CD4-positive, alpha-beta T cell treated with Interleukin-17A for 1 hour (primary cell): ENCODE measurements at places on chromosomes 3 and 15.

DNA sequence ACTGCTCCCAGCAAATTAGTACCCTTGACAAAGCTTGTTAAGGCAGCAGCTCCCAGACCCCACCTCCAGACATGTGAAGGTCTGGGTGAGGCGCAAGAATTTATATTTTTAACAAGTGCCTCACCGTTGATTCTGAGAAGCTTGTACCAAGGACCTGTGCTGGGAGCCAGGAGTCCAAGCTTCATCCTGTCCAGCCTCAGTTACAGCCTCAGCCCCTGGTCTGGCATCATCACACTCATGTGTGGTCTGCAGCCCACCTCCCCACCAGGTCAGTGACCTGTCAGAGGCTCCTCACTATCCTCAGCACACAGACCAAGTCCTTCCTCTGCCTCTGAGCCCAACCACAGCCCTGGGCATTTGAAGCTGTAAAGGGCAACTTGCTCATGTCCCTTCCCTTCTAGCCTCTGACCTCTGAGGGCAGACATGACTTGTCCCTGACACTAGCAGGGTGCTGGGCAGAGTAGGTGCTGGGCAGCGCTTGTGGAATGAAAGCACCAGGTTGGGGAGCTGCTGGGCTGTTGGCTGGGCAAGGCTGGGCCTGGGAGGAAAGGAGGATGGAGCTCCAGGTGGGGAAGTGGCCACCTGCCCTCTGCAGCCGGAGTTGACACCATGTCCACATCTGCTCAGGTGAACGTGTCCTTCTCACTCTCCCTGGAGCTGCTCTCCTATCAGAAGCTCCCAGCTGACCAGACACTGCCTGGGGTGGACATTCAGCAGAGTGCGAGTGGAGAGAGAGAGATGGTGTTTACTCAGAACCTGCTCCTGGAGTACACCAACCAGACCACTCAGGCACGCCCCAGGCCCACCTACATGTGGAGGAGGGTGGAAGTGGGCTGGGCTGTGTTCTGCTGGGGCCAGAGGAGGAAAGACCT, 16.9 kb downstream of the ACAA1 start:
- no peak for DNase-seq

- DNase-seq = no peak
Observed at GRCh38 chr15:24957691-24958090, 2.9 kb downstream of the SNRPN start.

DNA sequence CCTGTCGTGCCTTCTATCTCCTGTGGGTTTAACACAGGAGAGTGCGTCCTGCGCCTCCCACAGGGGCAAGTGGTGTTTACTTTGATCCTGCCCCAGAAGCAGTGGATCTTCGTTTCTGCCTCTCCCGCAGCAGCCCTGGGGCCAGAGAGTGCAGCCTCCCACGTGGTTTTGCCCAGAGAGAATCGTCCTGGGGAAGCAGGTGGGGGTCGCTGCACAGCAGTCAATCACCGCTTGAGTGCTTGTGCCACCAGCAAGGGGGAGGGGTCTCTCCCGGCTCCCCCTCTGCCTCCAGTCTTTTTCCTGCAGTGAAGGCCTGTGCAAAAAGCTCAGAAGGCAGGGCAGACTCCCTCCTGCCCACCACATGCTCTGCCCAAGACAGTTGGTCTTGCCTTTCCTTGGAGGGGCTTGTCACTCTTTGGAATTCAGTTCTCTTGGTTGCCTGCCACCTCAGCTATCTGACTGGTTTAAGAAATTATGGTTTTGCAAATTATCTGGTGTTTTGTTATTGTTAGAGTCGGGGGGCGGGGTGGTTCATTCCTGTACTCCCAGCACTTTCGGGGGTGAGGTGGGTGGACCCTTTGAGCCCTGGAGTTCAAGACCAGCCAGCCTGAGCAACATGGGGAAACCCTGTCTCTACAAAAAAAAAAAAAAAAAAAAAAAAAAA, 26.9 kb downstream of the STOML1 start:
- DNase-seq = no peak

DNA sequence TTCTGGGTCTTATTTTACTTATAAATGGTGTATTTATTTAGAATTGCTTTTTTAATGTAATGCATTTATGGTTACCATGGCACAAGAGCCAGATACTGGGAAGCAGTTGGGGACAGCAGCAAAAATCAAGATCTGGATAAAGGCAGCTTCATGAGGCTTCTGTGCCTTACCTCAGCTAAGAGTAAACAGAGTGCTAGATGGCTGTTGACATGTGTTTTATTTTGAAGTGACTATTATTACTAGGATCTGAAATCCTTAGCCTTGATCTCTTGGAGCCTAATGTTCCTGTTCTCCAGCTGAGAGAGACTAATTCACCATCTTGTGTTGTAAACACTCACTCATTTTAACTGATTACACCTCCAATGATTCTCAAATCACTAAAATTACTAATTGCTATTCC, 317.8 kb downstream of the LPP start:
- no peak for DNase-seq

DNA sequence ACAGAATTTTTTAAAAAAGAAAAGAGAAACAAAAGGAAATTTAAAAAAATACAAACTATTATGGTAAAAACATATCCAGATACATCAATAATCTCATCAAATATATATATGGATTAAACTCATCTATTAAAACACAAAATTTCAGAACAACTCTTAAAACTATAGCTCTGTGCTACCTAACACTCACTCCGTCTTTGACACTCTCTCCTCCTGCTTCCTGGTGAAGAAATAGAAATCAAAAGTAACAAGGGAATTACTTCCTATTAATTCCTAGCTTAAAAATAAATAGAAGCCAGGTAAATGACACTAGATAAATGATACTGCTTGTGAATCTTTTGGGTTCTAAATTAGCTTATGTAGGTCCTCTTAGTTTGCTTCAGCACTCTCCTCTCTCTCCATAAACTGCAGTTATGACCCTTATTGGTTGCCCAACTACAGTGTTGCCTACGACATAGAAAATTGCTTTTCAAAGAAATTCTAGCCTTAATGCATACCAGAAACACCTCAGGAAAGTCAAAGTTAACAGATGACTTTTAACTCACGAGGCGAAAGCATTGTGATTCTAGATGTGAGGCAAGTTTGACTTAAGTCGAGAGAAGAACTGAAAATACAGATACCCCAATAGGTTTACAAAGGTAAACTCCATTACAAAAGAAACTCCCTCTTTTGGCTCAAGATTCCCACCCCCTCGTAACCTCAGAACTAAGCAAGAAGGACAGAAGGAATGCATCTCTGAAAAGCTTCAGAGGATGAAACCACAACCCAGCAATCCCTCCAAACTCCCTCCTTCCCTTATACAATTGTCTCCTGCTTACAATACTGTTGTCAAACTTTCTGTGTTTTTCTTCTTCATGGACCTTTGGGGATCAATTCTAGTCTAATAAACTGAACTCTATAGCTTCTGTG, 394.7 kb downstream of the FGF12 start:
- DNase-seq = no peak

GRCh38 chr3:138066383-138066782, 49.0 kb downstream of the DZIP1L start:
- no peak for DNase-seq

- DNase-seq = no peak
Observed at GRCh38 chr15:79089890-79090486, 592 bp downstream of the RASGRF1 start.

DNA sequence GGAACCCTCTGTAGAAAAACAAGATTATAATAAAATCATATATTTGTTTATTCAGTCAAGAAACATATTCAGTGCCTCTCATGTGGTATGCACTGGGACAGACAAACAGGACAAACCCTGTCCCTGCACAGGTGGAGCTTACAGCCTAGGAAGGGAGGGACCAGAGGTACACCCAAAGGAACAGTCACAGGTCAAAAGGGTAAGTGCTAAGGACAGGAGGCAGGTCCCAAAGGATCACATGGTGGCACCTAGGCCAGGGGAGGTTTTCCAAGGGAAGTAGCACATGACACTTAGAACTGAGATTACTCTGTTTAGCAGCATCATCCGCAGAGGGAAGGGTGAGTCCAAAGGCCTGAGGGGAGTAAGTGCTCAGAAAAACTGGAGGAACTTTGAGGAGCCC, 254.4 kb upstream of the ARRDC4 start:
- DNase-seq = no peak

- no peak for DNase-seq
Observed at GRCh38 chr3:133943031-133943535, 47.4 kb upstream of the RAB6B start.

DNA sequence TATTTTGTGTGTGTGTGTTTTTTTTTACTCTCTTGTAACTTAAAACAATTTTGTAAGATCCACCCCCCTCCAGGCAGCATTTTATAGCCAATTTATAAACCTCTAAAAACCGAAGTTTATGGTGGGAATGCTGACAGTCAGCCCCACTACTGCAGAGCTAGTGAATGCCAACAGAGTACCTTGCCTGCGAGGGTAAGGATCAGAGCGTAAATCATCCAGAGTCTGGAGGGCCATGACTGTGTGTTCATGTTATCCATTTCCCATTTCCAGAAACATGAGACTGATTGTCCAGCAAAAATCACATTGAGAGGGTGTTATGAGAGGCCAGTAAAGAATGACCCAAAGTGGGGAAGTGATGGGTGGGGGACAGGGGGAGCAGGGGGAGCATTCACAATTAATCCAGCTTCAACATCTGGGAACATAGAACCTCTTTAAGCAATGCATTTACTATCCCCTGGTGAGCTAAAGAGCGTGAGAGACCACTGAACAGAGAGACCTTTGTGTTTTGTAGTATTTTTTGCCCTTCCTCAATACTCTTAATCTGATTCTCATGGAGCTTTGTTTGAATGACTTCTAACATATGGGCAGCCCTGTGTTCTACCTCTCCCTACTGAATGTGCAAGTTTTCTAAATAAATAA, 464.5 kb downstream of the RBMS3 start:
- no peak for DNase-seq

- DNase-seq = no peak
Observed at GRCh38 chr15:100307241-100308212, 34.2 kb downstream of the ADAMTS17 start.

- DNase-seq = no peak
Observed at GRCh38 chr15:37446921-37447320, 346.6 kb upstream of the MEIS2 start.

DNA sequence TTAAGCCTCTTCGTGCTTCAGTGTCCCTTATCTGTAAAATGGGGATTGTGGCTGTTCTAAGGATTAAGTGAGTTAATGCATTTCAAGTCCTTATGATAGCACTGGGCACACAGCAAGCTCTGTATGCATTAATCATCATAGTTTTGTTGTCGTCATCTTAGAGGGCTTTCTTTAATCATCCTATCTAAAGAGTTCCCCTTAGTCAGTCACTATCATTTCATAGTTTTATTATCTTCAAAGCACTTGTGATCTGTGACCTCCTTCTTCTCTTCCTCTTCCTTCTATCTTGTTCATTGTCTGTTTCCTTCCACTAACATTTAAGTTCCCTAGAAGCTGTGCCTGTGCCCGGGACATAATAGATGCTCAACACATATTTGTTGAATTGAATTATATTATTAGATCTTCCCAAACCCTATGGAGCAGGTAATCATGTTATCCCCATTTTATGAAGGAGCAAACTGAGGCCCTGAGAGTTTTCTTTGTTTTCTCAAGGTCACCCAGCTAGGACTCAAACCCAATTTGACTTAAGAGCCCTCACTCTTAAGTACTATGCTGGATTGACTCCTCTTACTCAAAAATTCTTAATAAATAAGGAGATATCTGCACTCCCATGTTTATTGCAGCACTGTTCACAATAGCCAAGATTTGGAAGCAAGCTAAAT, 24.1 kb downstream of the DUOX2 start:
- DNase-seq = no peak

- DNase-seq = no peak
Observed at GRCh38 chr15:98150084-98150483, 189.6 kb downstream of the ARRDC4 start.

DNA sequence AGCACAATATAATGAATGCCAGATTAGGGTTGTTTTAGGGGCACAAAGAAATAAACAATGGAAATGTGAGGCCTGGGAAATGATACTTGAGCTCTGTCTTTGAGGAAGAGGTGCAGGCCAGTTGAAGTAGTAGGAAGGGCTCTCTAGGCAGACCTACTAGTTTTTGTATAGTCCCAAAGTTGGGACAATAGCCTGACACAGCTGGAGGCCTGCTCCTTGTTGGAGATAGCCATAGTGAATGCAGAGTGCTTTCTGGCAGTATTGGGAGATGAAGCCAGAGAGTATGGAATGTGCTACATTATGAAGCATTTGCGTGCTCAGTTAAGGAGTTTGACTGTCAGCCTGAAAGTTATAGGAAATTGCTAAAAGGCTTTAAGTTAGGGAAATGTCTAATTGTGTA, 251.2 kb upstream of the ZPLD1 start:
- no peak for DNase-seq
